ENCODE measurements at places on chromosomes 1 and 21.

DNA sequence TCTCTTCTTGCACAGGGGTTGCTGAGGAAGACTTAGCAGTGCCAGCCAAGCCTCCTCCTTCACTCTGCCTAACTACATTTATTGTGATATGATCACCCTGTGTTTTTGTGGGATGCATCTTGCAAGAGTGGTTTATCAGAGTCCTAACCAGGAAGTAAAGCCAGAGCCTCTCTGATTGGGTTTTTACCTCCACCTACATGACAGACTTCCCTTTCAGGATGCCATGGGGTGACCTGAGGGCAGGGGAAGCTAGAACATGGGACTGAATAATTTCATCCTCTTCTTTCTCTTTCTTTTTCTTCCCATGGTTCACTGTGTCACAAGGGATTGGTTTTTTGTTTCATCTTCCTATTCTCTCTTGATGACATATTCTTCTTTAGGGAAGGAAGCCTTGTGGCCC, 146.6 kb downstream of the HHAT start:
- DNase-seq = no peak

GRCh38 chr1:79667848-79668696, 661.5 kb upstream of the ADGRL4 start:
- peak; percentile 28 for DNase-seq

DNA sequence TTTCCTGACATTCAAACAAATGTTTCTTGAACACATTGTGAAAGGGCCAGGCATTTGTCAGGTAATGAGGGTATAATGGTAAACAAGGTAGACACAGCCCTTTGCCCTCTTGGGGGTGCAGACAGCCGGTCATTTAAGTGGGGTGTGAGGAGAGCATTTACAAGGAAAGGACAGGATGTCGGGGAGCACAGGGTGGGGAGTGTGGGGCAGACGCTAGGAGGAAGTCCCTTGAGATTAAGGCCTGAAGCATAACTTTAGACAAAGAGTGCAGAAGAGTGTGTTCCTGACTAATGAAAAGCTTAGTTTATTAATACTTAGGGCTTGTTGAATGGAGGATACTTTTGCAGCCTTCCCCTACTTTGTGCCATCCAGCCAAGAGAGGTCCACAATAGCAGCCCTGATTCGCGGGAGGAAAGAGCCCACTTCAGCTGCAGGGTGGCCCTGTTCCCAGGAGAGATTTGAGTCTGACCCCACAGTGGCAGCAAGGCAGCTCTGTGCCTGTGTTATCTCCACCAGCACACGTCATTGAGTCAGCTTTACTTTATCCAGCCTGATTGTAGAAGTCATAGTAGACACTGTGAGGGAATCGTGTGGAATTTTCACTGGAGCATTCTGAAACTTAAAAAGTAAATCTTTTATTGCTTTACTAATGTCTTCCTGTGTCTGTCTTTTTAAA, 35.1 kb downstream of the MPZL1 start:
- no peak for DNase-seq

DNA sequence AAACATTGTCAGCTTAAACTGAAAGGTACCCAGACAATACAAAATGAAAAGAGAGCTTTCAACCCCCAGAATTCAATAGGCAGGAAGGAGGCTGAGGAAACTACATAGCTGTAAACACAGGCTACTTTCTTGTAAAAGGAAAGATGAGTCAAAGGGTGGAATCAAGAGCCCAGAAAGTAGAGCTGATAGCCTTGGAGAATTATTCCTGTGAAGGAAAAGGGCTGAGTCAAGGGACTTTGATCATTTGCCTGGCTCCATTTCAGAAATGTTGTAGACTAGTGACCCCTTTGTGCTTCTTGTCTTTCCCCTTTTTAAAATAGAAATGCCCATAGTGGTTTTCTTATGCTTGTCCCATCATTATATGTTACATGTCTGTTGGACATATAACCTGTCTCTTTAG, 597.6 kb downstream of the ADGRL2 start:
- no peak for DNase-seq

DNA sequence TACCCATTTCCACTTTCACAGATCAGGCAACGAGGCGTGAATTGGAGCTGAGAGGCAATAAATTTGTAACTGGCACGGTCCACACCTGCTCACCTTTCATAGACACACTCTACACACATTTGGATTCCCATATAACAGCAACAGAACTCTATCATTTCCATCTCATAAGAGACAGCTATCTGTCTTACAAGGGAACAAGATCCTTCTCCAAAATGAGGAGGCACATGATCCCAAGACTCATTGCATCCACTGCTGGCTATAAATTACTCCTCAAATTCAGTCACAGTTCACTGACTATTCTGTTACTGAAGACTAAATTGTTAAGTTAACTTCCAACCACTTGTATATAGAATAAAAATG, 342.8 kb downstream of the MATN1 start:
- DNase-seq = no peak

DNA sequence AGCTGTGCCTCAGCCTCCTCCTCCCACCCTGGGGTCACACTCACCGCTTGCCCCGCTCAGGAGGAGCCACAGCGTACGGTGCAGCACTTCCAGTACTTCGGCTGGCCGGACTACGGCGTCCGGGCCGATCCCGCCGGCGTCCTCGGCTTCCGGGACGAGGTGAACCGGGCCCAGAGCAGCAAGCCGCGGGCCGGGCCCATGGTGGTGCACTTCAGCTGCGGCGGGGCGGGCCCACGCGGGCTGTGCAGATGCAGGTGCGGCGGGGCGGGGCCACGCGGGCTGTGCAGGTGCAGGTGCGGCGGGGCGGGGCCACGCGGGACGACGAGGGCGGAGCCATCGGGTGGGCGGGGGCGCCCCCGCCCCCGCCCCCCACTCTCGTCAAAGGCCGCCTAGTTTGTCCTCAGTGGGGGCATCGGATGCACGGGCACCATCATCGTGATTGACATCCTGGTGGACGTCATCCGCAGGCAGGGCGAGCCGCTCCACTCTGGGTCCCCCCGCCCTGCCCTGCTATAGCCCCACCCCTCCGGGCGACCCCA, 5.5 kb downstream of the RNF223 start:
- no peak for DNase-seq

DNA sequence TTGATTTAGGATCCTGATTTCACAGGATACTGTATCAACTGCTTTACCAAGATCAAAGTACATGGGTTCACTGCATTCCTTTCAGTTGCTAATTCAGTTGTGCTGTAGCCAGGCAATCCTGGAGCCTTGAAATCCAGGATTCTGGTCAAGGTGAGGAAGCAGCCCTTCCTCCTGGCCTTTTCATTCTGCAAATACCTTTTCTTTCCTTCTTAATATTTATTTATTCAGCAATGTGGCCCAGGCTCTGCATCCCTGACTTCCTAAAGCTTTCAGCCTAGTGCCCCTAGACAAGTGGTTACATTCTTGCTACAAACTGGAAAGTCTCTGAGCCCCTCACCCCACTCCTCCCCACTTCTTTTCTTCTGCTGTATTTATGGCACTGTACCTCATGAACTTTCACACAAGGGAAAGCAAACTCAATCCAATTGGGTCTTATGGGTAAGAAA, 16.2 kb downstream of the LRRC8D start:
- DNase-seq = no peak

- DNase-seq = no peak
Observed at GRCh38 chr1:244751271-244751895, 84.1 kb upstream of the COX20 start.

GRCh38 chr1:201397675-201398074, 1.4 kb downstream of the LAD1 start:
- no peak for DNase-seq

DNA sequence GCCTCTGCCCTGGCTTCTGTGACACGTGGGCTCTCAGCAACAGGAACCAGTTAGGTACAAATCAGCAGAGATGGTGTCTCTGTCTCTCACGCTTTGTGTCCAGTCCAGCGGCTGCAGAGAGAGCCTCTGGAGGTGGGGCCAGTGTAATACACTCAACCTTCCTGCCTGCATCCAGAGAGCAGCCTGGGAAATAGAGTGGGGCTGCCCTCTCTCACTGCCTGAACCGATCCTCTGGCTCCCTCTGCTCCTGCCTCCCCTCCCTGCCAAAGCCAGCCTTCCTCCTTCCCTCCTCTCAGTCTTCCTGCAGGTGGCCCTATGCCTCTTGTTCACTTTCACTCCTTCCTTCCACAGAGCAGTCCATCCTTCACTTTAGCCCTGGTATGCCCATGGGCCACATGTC, at the start of gene ZNF648:
ZNF648 (minus strand) TSS at position 119 of the 400 bp plus-strand sequence. CDS start 3,702 bp downstream, outside the sequence.
- DNase-seq = no peak

GRCh38 chr1:220787069-220787619, 431 bp downstream of the MTARC1 start:
- no peak for DNase-seq

- no peak for DNase-seq
Observed at GRCh38 chr1:41917076-41917475, 1.6 kb downstream of the HIVEP3 start.

DNA sequence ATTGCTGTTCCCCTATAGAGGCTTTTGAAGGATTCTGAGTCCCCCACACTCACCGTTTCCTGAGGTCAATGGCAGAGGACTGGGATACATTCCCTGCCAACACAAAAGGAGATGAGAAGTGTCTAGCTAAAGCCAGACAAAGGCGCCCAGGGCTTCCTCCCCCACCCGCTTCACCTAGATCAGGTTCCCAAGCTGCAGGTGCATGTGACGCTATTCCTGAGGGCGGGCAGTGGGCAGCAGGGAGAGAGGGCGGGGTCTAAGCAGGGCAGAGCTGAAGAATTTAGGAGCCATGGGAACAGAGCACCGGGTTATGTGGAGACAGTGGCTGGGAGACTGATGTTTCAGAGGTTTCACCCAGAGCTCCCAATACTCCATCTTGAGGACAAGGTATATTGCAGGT, 6.0 kb upstream of the ARHGEF2 start:
- DNase-seq = no peak

DNA sequence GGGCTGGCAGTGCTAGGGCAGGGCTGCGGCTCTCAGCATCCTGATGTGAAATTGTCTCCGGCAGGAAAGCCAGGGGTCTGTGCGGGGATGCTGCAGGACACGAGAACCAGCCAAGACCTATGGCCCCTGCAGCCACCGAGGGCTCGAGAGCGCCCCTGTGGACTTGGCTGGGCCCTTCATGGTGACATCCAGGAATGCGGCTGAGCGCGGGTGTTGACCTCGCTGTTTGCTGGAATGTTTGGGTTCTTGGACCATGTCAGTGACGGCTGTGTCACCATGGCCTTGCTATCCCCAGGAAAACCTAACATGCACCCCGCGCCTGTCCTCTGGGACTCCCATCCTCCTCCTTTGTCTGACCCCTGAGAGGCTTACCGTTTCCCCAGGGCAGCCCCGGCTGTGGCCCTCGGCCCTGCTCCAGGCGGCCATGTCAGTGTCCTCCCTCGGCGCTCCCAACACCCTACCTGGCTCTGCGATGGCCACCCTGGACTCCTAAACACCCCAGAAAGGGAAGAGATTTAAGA, 14.3 kb upstream of the C1orf174 start:
- no peak for DNase-seq

DNA sequence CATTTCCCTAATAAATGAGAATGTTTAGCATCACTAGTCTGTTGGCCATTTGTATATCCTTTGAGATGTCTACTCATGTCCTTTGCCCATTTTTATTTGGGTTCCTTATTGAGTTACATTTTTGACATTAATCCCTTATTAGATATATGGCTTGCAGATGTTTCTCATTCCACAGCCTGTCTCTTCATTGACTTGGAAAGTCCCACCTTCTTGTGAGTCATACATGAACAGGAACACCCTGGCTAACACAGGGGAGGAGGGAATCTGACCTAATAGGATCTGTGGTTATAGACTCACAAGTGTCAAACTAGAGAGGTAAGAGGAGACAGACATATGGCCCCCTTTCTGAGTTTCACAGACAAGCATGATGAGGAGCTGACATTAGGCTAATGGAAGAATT, 11.5 kb downstream of the ZP4 start:
- no peak for DNase-seq

- DNase-seq = no peak
Observed at GRCh38 chr1:14945132-14946010, 208.2 kb upstream of the TMEM51 start.

DNA sequence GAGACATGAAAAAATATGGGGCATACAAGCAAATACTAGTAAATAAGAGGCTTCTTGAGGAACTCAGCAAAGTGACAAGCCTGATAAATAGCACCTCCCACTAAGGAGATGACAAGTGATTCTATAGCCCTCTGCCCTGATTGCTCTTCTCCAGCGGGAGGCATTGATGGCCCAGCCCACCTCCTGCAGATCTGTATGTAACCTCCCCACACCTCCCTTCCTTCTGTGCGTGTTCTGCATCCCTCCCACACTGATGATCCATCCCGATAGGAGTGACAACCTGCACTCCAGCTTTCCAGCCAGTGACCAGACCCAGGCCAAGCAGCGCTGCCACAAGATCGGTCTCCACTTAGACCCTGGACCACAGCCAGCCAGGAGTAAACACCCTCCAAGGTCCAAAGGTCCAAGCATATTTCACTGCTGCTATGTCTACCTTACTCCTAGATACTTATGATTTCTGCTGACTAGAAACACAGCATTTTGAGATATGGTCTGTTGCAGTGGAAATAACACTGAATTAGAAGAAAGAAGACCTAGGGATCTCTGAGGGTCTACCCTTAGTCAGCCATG, 176.1 kb downstream of the BRINP2 start:
- no peak for DNase-seq

DNA sequence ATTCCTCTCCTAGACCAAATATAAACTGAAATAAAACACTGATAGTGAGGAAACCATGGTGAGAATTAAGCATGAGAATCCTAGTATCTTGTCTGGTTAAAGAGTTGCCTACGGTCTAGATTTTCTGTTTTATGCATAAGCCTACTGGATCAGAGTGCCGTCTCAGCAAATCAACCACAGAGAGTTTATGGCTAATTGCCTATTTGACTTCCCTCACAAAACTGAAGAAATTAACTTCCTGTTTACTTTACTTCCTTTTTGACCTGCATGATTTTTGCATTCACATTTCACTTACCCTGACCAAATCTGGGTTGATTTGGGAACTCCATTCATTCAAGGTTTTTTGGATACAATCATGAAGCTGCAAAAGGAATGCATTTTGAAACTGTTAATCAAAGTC, 5.0 kb downstream of the GCLM start:
- peak; percentile 26 for DNase-seq

DNA sequence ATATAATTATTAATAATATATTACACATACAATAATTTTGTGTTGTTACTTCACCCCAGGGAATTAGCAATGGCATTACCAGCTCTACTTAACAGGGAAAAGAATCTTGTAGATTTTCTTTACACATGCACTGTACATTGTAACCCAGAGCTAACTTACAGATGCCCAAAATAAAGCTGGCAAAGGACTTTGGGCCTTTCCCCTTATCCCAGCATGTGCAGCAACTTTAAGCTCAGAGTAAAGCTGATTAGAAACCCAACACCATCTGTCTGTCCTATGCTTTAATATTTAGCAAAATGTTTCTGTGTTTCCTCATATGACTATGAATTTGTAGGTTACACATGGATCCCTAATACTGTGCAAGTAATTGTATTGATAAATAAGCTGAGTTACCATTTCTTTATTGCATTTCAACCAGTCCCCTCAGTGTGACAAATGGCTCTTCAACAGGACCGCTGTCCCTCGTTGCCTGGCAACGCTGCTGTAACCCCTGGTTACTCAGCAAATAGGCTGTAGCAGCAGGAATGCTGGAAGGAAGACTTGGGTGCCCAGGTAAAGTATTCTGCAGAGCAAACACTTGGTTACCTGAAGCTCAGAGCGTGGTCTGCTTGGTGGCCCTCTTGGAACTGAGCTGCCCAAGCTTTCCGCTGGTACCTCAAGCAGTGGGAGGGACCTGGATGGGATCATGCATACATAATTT, at the start of gene USH2A:
USH2A (minus strand) TSS at position 628 of the 700 bp plus-strand sequence. CDS start 1,112 bp downstream, outside the sequence.
- DNase-seq = no peak

All from KG1 (cell line).